Muscle of back (tissue), 13 donors: ENCODE measurements at places on chromosomes 11 and 22.

DNA sequence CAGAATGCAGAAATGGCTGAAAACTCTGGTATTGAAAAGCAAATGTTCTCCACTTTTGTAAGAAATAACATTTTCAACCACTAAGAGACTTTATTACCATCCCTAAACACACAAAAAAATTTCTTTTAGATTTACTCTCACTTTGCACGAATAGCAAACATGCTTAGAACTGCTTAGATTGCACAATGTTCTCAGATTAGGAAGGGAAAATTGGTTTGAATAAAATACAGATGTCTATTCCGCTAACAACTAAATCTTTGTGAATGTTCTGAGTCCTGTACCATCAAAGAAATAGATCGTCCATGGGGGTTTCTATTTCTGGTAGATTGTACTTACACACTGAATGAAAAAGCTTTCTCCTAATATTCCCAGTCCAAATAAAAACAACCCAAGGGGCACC is 40.1 kb downstream of the BDNF start:
- DNase-seq, result no peak

DNA sequence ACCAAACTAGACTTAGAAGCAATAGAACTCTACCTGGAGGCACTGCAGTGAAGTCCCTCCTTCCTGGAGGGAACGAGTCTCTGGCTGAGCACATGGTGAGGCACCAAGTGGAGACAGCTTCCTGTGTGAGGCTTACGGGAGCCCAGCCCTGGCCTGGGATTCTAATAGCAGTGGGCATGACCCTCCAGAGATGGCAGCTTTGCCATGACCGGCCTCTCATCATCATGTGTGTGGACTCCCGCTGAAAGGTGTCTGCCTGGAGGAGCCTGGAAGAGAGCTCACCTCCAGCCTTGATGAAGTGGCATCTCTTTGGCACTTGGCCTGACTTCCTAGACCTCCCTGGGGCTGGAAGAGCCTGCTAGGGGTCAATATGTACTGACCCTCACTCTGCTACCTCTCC is 8.0 kb downstream of the DGAT2 start:
- DNase-seq, result no peak

- no peak for DNase-seq
Observed at GRCh38 chr11:13341026-13341425, 63.4 kb downstream of the BMAL1 start.

DNA sequence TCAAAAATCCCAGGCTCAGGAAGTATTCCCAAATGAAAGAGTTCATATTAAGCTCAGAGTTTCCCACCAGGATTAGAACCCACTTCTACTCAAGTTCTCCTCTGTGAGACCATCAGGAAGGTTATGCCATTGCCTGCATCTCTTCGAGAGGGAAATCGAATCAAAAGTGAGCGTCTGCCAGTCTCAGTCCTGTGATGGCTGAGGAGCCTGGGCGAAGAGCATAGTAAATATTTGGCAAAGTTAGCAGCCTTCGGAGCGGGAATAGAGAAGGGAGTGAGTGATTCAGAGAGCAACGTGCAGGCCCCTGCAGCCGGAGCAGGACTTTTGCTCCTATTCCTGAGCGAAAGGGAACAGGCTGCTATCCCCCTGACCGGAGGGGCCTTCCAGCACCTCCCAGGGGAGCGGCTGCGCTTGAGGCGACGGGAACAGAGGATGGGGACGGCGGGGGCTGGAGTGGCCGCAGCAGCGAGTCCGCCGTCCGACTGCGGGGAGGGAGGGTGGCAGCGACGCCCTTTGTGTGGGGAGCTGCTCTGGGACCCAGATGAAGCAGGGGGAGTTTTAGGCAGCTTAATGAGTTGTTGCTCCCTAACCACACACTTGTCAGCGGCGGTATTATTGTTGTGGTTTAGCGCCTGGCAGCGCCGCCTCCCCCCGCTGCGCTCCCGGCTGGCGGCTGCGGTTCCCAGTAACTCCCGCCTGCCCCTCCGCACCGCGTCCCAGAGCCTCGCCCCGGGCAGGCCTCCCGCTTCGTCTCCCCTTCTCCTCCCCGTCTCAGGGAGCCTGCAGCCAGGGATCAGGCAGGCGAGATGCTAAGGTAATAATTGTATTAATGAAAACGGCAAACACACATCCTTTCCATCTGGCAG is 21.7 kb upstream of the NRGN start:
- no peak for DNase-seq

- no peak for DNase-seq
Observed at GRCh38 chr11:898540-899190, 11.9 kb downstream of the CHID1 start.

DNA sequence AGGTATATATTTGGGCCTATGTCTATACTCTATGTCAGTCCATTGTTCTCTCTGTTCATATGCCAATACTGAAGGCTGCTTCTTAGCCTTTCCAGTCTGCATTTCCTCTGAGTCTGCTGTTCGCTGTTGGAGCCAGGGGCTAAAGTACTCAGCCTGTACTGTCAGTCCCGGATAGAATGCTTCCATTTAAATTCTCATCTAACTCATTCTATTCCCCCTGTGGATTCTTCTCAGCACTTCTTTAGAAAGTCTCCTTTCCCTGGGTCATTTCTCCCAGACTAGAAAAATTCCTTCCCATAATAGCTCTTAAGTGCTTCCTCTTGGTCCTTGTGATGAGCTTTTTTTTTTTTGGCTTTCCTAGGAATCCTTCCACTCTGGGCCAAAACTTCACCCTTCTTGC is 293.1 kb downstream of the KIRREL3 start:
- no peak for DNase-seq

DNA sequence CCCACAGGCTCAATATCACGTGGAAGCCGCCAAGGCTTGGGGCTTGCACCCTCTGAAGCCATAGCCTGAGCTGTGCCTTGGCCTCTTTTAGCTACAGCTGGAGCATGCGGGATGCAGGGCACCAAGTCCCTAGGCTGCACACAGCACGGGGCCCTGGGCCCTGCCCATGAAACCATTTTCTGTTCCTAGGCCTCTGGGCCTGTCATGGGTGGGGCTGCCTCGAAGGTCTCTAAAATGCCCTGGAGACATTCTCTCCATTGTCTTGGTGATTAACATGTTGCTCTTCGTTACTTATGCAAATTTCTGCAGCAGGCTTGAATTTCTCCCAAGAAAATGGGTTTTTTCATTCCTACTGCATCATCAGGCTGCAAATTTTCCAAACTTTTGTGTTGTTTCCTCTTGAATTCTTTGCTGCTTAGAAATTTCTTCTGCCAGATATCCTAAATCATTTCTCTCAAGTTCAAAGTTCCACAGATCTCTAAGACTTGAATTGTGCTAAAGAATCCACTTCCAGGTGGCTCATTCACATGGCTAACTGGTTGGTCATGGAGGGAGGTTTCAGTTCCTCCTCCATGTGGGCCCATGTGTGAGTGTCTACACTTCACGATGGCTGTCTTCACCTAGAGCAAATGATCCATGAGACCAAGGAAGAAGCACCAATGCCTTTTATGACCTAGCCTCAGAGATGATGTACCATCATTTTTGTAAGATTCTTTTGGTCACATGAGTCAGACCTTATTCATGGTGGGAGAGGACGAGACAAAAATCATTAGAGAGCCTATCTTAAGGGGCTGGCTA is 7.4 kb upstream of the CREBZF start:
- DNase-seq, result no peak

DNA sequence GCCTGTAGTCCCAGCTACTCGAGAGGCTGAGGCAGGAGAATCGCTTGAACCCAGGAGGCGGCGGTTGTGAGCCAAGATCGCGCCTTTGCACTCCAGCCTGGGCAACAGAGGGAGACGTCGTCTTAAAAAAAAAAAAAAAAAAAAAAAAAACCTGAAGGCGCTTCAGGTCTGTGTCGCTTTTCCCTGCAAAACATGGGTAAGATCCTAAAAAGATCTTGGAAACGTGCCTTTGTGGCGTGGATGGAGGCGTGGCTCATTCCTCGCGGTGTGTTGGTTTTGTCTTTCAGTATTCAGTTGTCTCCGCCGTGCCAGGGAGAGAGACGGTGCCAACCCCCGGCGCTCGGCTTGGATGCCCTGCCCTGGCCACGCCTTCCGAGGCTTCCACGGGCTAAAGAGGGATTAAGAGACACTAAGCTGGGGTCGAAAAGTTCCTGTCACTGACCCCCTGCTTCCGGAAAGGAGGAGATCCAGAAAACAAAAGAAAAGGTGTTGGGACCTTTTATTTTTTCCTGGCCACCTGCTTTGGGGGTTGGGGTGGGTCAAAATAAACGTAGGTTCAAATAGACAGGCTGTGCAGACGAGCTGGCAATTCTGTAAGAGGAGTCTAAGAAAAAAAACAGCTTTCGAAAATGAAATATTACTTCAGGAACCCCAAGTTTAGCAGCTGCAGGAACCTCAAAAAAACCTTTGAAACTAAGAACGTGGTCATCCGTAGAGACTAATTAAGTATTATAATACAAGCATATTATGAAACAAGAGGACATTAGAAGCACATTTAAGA is 1.1 kb upstream of the SLC35F2 start:
- DNase-seq, result no peak

- DNase-seq, result no peak
Observed at GRCh38 chr11:77630157-77630710, 7.4 kb downstream of the CLNS1A start.
